Stimulated activated CD8-positive, alpha-beta memory T cell treated with anti-CD3 and anti-CD28 coated beads, Interleukin-15, amount 100 ng/mL, for 1 hour (primary cell): ENCODE measurements at places on chromosomes 7 and 10.

DNA sequence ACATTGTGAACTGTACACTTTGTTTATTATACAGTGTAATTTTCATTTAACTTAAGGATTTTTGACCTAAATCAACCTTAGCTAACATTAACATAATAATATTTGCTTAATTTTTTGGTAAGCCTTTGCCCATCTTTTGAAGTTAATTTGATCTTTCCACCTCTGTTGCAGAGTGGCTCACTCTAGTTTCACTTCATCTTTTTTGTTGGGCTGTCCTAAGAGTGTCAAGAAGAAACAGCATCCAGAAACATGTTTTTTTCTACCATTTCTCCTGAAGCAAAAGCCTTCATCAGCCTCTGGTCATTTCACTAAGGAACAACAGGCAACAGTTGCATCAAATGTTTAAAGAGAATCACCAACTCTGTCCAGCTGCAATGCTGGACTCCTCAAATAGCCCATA, 824.7 kb downstream of the REEP3 start:
- no peak for DNase-seq

GRCh38 chr10:101061624-101062231, at the start of gene KAZALD1:
TSS of gene KAZALD1 (plus strand) at chr10:101061989. CDS start at chr10:101062593, 604 bp downstream.
- DNase-seq, result no peak

DNA sequence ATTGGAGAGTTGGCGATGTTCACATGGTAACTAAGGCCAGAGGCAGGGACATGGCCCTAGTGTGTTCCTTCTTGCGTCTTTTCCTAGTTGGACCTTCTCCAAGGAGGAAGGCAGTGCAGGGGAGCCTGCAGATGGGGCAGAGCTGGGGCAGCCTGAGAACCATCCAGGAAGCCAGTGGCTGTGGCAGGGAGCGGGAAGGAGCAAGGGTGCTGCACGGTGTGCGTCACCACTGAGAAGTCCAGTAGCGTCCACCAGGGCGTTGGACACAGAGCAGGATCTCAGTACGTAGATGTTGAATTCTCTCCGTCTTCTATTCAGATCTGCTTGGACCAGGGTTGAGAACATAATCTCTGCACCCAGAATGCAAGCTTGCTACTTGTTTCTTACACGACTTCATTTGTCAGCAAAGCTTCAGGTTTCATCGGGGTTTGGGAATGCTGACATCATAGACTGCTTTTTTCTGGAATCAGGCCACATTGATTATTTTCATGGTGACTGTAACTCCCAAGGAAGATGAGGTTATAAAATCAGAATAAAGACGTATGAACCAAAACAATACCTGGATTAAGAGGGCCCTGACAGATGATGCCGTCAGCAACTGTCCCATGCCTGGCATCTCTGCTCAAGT, 130.3 kb downstream of the HECW1 start:
- DNase-seq, result no peak

GRCh38 chr10:119608316-119609155, 11.8 kb upstream of the TIAL1 start:
- no peak for DNase-seq

- DNase-seq, result no peak
Measured at GRCh38 chr7:134395604-134396003, 63.3 kb downstream of the AKR1B1 start.

- no peak for DNase-seq
Measured at GRCh38 chr7:12458520-12459131, 55.0 kb upstream of the VWDE start.

DNA sequence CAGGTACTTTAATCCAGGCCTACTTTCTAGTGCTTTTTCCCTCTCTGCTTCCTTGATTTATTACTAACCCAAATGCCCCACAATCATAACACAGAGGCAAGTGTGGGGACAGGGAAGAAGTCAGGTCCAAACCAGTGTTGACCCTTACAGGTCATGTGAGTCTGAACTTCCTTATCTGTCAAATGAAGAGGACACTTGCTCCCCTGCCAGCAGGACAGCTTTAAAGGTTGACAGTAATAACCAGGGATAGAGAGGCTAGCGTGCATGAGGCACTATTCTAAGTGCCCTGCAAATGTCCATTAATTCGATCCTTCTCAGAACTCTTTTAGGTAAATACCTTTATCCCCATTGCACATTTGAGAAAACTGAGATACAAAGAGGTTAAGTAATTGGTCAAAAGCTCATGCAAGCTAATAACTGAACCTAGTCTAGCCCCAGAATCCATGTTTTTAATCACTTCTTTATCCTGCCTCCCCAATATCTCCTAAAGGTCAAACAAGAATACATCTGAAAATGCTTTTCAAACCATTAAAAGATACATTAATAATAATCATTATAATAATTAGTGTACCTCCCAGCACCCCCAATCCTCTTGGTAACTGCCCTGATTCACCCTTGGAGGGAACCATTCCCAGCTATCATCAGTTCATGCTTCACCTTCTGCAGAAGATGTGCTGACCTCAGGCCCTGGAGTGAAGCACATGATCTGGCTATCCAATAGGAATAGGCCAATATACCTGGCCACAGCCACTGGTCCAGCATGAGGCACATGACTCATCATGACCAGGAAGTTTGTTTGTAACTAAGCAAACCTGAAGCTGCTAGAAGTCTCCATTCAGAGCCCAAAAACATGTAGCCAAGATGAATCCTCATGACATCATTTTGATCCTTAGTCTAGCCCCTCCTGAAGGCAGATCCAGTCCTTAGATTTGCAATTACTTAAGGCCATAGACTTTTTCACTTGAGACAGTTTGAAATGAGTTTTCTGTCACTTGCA, 40.7 kb downstream of the SGMS1 start:
- no peak for DNase-seq

DNA sequence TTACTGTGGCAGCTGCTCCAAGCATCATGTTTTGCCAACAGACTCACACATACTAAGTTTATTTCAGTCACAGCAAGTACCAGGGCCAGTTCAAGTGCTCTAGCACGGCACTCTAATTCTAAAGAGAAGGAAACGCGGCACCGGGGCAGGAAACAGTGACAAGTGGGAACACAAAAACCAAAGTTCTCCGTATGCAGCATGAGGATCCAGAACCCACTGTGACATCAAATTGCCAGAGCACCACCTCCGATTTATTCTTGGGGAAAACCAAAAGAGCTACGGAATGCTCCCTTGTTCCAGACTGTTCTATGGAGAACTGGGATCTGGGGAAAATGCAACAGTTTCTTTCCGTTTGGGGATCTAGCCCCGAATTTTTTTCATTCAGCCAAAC, 448 bp upstream of the PTER start:
- DNase-seq, result no peak

DNA sequence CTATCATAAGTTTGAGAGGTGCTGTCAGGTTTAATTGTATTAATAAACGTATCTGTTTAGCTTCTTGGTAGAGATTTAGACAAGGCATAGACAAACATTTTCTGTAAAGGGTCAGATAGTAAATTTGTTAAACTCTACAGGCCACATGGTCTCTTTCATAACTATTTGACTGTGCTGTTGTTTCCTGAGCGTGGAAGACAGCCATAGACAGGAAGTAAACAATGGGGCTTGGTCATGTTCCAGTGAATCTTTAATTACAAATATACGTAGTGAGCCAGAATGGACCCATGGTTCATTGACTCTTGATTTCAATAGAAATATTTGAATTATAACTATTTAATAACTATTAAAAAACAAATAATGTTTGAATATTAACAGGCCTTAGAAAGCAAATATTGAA, 451.1 kb downstream of the SH2D4B start:
- DNase-seq, result no peak

- peak; percentile 45 for DNase-seq
Measured at GRCh38 chr7:3063016-3063753, 19.5 kb upstream of the CARD11 start.
